CD4-positive, alpha-beta T cell treated with Interleukin-2 at 100 ng/mL for 4 hours (primary cell): ENCODE measurements at places on chromosomes 3 and 15.

DNA sequence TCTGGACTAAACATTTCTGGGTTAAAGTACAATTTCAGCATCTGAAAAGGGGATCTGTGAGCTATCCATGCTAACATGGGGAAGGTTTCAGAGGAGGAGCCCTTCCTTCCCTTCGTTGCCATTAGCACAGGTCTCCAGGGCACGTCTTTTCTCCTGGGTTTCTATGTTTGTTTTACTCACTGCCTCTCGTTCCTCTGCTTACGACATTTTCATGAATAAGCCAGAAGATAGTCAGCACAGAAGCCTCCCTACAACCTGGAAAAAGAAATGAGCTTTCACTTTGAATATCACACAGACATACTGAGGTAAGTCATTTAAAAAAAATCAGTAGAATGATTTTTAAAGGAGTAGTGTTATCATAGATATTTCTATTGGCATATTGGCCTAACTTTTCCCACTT lies 117.2 kb upstream of the KCNMB2 start:
- no peak for DNase-seq

DNA sequence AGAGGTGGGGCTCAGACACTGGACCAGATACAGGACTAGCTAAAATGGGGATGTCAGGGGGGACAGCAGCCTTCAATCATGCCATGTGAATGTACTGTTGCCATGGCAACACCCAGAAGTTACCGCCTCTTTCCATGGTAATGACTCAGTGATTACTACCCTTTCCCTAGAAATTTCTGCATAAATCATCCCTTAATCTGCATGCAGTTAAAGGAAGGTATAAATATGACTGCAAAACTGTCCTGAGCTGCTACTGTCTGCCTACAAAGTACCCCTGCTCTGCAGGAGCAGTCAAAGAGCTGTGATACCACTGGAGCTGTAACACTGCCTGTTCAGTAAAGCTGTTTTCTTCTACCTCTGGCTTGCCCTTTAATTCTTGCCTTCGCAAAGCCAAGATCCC lies 168.2 kb downstream of the PEAK1 start:
- no peak for DNase-seq

- DNase-seq: no peak
These were observed 7.2 kb upstream of the SCAMP5 start for GRCh38 chr15:74988007-74988800.

GRCh38 chr3:180329187-180329586 lies 272.8 kb upstream of the TTC14 start:
- DNase-seq: no peak

GRCh38 chr3:104411757-104412156 lies 955.0 kb upstream of the ALCAM start:
- DNase-seq: no peak

DNA sequence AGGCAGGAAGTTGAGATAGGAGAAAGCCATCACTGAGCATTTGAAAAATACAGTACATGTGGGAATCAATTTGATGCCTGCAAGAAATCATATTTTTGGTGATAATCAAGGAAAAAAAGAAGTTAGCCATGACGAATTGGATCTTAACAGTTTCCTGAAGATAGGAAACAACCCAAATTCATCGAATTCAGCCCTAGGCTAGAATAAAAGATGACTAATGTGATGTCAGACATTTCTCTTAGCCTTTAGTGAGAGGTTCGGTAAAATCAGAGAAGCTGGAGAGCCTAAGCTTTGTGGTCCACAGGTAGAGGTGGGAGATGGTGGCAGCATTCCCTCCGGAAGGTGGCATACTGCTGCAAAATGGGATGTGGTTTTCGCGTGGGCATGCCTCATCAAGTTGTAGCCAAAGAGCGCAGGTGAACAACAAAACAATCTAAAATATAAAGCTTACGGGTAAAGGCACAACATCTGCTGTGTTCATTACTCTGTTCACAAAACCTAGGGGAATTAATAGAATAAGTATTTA lies 144.1 kb upstream of the ALCAM start:
- DNase-seq: no peak

DNA sequence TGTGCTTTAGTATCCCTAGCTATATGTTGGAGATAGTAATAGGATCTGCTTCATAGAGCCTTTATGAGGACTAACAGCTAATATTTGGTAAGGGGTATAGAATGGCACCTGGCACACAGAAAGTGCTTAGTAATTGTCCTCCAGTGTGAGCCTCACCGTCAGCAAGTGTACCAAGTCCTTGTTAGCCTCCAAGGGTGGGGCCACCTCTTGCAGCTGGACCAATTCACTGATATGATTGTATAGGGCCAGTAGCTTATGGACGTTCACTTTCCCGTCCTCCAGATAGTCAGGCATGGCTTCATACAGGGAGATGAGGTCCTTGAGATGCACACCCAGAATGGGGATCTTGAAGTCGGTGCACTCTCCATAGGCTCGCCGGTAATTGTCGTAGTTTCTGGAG lies 53.6 kb downstream of the FAM98B start:
- no peak for DNase-seq

DNA sequence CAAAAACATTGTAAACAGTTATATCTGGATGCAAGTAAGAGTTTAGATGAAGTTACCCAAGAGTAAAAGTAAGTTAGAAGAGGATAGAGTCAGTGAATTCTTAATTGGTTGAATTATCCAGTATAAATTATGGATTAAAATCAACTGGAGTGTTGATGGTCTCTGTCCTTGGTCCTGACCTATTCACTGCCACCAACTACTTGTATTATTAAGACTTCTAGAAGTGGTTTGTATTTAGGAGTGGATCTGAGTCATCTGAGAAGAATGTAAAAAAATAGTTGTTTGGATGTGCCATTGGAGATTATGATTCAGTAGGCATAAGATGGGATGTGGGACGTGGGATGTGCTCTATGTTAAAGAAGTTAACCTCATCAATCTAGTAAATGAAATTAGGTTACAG lies 86.4 kb downstream of the SYNPR start:
- DNase-seq: no peak

DNA sequence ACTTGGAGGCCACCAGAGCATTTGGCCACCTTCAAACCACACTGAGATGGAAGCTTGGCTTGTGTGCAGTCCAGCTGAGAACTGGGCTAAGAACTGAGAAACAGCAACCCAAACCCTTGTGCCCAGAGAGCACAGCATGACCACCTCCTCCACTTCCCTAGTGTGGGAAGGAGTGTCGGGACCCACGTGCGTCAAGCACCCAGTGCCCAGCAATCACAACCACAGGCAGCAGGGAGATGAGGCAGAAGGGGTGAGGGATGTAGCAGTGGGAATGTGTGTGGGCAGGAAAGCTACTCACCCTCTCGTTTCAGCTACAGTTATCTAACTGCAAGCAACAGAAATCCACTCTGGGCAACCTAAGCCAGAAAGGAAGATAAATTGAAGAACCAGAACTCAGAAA lies 25.0 kb upstream of the RFTN1 start:
- no peak for DNase-seq
